ENCODE measurements at places on chromosomes 1 and 21. TPM values are rescaled to one million over a fixed set of nuclear protein-coding genes. Genes with fewer than 3 reads are reported as not detected.

The CNR2 gene
- not detected for total RNA-seq

The PROK1 gene
- not detected for total RNA-seq

The KCNN3 gene
- total RNA-seq, result 2.6 TPM

The ASCL5 gene
- total RNA-seq, result not detected

The SLC2A5 gene
- 18.7 TPM for total RNA-seq

The CLK2 gene
- total RNA-seq, result 92.9 TPM

The L1TD1 gene
- 3.4 TPM for total RNA-seq

DNA sequence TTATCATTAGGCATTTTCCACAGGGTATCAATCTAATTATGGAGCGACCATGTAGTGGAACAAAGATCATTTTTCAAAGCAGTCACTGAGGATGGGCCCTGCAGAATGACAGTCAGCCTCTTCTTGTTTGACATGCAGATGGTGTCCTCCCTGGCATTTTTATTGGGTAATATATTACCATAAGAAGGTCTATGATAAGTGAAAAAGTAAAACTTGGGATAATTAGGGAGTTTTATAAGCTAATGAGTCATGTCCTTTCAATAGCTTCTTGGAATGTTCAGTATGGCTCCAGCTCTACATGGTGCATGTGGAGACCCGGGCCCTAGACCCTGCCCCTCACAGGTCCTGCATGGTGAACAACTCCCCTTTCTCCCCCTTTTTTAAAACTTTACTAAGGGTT, 232.2 kb upstream of the COA6 start:
- DNase-seq, result no peak

DNA sequence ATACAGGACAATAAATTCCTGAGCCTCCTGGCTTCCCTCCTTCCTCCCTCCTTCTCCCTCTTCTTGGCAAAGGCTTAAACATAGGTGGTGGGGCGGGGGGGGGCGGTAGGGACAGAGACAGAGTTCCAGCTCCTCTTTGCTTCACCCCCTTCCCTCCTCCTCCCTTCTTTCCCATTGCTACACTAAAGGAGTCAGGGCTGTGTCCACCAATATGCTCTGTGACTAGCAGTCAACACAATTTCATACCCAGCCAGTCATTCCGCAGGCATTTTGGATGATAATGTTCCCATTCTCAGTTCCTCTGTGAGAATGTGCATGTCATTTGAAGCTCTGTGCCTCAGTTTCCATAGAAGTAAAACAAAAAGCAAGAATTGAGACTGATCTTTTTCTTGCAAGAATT, 1.7 kb downstream of the LMOD1 start:
- no peak for DNase-seq

GRCh38 chr1:200908191-200908868, 13.6 kb downstream of the INAVA start:
- peak; percentile 72 for DNase-seq

DNA sequence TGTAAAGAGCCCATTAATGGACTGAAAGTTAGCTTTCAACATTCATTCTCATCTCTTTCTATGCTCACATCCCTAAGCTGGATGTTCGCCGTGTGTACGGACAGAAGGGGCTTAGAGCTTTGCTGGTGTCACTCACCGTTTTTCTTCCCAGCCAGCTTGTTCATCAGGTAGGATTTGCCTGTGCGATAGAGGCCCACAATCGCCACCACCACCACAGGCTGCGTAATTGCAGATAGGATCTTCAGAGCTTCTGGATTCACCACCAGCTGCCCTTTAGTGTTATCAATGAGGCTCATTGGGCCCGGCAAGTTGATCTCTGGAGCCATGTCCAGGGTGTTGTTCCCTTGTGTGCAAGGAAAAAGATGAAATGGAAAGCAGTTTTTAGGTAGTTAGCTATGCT, 4.3 kb downstream of the GBP2 start:
- DNase-seq, result no peak

DNA sequence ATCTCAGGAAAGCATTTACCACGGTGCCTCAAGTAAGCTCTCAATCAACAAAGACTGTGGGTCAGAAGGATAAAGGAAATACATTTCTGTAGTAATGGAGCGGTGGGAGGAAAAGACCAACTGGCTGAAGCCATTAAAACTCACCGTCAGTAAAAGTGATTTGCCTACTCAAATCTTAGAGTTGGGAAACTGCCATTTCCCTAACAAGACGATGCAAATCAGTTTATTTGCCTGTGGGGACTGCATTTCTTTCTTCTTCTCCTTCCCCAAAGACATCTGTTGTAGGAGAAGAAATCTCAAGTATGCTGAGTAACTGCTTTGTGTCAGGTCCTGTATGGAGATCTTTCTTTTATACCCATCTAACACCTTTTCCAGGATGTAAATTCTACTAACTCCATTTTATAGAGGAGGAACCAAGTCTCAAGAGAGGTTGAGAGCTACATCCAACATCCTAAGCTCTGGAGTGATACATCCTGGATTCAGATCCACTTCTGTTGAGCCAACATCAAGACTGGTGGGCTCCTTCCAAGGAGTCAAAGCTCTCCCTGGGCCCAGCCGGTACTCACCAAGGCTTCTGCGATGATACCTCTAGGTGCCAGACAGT, 219.3 kb upstream of the FGGY start:
- DNase-seq, result no peak

DNA sequence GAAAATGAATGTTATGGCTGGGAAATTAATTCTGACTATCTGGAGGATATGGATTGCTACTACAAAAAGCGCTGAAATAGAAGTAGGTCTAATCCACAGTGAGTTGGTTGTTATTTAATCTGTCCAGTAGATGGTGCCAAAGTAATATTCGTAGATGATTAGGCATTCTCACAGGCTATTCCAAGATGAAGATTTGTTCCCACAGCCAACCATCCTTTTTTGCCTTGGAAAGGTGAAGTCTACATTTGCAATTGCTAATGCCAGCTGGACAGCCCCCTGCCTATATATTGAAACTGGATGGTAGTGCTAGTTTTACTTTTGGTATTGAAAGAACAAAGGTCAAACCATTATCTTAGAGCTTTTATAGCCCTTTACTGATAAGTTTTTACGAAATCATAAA, 43.8 kb downstream of the RBM11 start:
- no peak for DNase-seq

DNA sequence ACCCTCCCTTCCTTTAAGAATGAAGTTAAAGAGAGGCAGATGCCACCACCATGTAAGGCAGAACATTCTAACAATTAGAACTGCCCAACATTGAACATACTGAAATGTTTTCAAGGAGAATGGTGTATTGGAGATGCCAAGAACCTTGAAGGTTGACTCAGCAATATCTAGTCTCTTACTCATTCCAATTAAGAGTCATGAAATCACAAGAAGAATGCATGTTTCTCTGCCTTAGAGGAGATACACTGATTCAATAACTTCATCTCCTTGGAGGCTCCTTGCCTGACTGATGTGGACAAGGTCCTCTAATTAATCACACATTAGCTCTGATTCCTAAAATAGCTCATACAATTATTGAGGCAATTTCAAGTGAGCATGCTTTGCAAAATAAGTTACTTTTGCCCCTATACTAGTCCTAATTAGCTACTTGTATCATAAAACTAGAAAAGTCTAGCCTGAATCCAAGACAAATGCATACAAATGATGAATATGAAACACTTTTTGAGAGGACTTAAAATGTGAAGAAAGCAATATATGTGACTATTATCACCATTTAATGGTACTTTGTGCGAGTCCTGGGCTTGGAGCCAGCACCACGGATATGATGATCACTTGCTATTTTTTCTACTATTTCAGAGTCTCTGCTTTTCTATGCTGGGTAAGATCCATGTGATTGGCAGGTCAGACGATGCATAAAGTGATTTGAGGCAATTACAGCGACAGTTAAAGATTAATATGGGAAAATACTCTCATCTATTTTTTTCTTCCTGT, 114.5 kb downstream of the DSCAM start:
- DNase-seq, result no peak

DNA sequence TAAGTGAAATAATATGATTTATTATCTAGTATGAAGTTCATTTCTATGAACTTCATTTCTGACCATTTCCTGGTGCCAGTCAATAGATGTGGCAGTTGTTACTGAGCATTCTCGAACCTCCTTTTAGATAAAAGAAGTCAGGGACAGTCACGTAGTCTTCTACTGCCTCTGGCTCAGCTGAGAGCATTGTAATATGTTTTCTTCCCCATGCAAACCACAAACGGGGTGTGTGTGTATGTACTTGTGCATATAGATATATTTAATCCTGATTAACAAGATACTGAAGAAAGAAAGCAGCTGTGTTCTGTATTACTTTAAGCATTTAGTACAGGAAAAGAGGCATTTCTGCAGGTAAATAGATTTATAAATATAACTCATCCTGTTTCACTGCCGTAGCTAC, 21.6 kb downstream of the ZNF684 start:
- no peak for DNase-seq

GRCh38 chr1:59990470-59990869, 63.9 kb upstream of the CYP2J2 start:
- no peak for DNase-seq

GRCh38 chr21:31287201-31287600, 56.9 kb downstream of the TIAM1 start:
- no peak for DNase-seq

DNA sequence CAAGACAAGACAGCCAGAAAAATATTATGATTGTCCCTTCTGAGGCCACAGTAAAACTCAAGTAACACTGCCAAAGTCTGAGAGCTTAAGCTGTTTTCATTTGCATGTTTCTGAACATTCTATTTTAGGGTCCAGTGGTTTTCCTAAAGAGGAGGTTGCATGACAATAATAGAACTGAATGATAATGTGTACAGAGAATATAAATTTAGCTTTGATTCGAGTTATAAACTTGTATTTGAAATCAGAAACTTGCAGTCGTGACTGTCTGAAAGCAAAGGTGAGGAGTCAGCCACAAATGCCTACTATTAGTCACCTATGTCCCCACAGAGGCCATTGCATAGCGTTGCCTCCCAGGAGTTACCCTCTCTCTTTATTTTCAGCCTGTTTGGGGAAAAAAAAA, 363.1 kb upstream of the ADGRL2 start:
- DNase-seq, result no peak

All from transverse colon (tissue), 4 donors.